CD4-positive, alpha-beta T cell treated with Interleukin-4 for 1 hour (primary cell): ENCODE measurements at places on chromosomes 5 and 9.

DNA sequence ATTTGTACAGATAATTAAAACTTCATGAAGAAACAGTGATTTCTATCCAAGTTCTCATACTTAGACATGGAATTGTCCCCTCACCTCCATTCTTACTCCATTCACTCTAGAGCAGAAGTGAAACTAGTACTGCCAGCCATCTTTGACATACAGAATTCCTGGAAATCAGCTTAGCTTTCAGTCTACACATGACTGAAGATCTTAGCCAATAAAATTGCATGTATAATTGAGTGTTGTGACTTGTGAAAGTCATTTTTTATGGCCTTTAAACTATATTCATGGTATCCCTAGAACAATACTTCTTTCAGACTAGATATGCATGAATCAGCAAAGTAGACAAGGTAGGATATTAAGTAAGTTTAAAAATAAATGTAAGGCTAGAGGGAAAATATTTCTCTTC, 705.2 kb upstream of the ZNF608 start:
- no peak for DNase-seq

DNA sequence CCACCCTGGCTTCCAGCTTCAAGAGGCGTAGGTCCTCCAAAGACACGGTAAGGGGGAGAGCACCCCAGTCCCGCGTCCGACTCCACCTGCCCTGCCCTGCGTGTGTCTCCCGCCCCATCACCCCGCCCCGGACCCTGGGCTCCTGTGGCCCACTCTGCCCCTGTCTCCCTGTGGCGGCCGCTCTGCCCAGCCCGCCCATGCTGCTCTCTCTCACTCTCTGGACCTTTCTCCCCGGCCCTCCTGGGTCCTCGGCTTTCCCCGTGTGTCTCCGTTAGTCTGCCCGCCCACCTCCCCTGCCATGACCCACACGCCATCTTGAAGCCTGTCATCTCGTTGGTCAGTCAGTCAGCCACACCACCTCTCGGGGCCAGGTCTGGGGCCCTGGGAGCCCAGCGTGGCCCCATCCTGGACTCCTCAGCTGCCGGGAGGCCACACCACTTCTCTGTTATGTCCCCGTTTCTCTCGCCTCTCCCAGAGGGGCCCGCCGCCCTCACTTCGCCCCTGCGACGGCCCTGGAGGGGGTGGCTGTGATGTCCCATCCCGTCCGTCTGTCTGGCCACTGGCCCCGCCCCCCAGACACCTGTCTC, 4.5 kb downstream of the LRRC26 start:
- DNase-seq: no peak

DNA sequence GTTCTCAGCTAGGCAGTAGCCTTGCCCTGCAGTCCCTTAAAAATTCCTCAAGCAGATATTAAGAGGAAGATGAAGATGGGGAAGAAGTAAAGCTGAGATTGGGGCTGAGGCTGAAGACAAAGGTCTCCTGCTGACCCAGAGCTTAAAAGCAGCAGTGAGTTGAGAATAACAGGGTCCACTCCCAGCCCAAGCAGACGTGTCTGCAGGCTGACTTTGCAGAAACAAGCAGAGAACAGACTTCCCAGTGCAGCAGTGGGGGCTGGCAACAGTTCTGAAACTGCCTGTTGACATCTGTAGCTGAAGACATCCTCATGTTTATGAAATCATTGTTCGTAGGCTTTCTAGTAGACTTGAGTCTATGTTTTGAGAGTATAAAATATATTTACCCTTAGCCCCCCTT, 1.1 kb downstream of the CTXN3 start:
- no peak for DNase-seq

GRCh38 chr9:129879103-129879699, 43.9 kb downstream of the USP20 start:
- no peak for DNase-seq

DNA sequence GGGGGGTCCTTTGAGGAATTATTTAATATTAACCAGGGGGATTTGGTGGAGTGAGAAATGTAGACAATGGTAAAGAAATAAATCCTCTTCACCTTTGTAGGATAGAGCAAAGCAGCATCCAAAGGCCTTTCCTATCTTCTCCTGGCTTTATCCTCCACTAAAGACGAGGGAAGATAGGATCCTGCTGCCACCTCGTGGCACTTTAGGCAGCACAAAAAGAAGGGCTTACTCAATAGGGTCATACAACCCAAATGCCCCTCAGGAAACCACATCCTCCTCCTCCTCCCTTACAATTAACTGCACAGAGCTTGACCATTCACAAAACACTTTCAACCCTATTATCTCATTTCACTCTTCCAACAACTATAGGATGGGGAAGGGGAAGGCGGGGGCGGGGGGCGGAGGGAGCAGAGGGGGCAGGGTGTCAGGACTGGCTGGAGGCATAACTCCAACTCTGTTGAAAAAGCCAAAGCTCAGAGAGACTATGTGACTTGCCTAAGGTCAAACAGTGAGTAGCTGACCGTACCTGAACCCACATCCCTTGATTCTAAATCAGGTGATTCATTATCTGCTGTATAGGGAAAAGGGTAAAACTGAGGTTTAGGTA, 45.4 kb upstream of the MYOT start:
- DNase-seq: no peak

DNA sequence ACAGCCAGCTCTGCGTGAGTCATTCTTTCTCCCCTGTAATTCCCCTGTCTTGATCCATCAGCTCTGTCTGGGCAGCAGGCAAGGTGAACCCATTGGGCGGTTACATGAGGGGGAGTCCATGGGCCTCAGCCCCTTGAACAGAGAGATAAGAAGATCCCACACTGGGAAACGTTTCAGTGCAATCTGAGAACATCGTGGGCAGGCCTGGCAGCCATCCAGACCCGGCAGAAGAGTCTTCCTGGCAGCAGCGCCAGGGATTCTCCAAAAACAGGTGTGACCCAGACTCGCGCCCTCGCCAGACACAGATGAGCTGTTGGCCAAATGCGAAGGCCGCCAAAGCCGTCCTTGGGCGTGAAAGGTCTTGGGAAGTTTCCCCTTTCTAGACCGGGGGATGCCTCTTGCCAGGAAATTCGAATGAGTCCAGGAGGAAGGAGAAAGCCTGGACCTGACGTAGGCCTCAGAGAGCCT, 6.4 kb upstream of the SLC12A7 start:
- no peak for DNase-seq

- no peak for DNase-seq
Measured at GRCh38 chr5:135447298-135447929, at the start of gene DCANP1. Gene DCANP1 (minus strand): TSS chr5:135447348. CDS start chr5:135447108, 240 bp downstream.

GRCh38 chr9:16871336-16872151, 1.1 kb upstream of the BNC2 start:
- peak; percentile 32 for DNase-seq

DNA sequence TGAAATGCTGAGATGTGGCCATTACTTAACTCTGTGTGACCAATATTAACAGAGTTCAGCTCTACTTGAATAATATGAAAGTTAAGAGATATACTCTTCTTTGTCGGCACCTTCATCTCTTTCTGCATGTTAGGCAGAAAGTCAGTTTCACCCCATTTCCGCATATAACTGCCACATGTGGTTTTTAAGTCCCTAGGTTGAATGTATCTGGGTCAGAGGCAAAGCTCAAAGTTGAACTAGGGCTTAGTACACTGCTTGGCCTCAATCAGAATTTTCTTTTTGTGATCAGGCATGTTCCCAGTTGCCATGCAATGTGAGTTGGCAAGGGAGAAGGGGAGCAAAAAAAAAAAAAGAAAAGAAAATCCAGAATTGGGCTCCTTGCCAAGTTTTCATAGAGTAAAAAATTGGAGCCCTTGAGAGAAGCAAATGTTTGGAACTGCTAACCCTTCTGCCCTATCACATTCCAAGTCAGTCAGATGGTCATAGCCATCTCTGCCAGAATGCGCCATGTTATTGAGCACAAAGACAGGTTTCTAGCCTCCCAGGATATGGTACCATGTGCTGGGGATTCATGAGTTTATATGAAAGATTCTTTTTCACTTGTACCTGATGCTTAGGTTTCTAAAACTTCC, 251.2 kb upstream of the RORB start:
- peak; percentile 22 for DNase-seq

GRCh38 chr5:41447650-41448510, 62.5 kb downstream of the PLCXD3 start:
- DNase-seq: no peak

DNA sequence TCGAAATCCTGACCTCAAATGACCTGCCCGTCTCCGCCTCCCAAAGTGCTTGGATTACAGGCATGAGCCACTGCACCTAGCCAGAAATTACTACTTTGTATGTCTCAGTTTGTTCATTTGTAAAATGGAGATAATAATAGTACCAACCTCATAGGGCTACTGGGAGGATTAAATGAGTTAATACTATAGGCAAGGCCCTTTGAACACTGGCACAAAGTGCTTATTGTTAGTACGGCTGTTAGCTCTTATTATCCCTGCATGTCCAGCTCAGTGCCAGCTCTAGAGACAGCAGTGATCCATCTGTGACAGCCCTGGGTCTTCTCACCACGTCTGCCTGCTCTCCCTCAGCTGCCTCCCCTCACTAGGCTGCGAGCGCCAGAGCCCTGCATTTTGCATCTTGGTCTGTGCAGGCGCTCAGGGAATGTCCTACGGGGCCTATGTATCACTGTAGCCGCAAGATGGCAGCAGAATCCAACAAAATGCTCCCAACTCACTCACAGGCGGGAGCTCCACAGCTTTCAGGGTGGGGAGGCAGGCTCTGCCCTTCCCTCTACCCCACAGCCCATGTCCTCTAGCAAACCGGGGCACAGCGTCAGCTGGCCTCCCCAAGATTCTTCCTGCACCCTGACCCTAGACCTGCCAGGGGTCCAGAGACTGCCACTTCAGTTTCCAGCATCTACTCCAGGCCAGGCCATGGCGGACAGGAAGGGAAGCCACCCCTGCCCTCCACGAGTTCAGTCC, 17.7 kb upstream of the AKNA start:
- DNase-seq: peak; percentile 86

DNA sequence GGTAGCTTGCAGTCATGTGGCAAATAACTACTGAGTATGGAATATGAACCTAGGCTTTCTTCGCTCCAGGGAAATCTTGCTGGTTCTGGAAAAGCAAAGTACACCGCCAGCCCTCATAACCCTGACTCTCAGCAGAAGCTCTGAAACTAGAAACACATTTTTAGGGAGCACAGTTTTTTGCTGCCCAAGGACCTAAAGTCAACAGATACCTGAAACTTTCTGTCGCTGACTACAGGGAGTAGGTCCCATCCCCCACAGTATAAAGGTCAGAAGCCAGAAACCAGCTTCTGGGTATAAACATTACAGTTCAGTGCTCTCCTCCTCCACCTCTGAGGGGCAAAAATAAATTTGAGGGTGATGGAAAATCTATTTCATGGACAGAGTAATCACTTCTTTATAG, 3.0 kb downstream of the ATOX1 start:
- no peak for DNase-seq

DNA sequence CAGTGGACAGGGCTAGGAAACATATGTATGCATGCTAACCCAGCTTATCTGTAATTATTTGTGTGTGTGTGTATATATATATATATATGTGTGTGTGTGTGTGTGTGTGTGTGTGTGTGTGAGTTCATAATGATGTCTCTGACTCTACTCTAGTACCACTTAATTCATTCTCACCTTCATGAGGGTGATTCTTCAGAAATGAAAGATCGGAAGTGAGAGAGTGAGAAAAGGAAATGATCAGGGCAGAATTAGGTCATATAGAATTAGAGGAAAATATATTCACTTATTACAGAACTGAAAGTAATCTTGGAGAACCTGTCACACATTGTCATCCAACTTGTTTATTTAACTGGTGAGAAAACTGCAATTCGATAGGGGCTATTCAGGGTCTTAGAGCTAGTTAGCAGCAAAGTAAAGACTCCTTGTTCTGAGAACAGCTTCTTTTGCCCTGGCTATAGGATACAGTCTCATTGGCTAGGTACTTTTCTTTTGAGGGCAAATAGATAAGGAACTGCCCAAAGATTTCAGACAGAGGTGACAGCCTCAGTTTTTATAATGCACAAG, 58.8 kb downstream of the C9orf153 start:
- no peak for DNase-seq

- no peak for DNase-seq
Measured at GRCh38 chr5:154311362-154311761, 120.8 kb downstream of the GALNT10 start.

DNA sequence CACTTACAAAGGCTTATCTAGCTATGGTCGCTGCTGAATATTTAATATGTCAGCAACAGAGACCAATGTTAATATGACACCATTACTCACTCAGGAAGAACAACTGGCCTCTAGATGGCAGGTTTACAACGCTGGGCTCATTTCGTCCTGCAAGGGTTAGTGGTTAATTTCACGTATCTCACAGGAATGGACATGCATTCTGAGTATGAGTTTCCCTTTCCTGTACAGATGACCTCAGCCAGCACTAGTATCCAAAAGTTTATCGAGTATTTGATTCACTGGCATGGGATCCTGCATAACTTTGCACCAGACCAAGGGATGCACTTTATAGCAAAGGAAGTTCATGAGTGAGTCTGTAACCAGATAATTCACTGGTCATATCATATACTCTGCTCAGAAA, 8.7 kb upstream of the TRPC7 start:
- DNase-seq: no peak

DNA sequence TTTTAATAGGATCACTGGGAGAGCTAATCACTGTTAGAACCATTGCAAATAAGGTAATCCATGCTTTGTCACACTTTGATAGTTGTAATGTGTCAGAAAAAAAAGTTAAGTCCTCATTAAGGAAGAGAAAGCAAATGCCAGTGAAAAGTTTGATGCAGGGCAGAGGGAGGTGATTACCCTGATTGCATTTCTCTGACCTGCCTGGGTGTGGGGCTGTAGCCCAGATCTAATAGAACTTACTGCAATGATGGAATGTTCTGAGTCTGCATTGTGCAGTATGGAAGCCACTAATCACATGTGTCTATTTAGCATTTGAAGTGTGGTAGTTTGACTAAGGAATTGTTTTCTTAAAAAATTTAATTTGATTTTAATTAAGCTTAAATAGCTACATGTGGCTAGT, 202.7 kb downstream of the ATP10B start:
- DNase-seq: no peak

DNA sequence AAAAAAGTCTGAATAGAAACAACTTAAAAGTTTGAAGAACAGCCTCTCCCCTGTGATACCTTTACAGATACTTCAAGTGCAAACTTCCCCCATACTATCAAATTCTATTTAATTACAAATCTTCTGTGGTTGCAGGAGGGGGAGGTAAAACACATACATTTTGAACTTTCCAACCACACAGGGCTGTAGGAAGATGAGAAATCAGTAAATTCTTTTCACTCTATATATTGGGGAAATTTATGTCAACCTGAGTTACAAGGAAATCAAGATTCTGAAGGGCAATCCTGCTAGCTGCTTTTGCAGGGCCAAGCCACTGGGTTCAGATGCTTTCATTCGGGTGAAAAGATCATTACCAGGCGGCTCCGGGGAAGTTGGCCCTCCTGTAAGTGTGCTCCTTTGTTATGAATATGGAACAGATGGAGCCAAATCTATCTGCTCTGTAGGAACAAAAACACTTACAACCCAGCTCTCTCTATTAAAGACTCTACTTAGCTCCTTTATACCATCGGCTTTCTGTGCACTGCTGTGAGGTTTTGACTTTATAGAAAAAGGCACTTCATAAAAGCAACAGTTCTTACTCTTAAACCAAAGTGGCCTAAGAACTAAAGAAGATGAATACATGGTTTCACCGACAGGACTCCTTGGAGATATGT, 269.1 kb downstream of the EFNA5 start:
- no peak for DNase-seq

- no peak for DNase-seq
Measured at GRCh38 chr9:127197186-127197860, 67.3 kb upstream of the GARNL3 start.

- no peak for DNase-seq
Measured at GRCh38 chr5:137218896-137219295, 280.2 kb downstream of the SPOCK1 start.

GRCh38 chr5:90940227-90940995, 381.8 kb downstream of the ADGRV1 start:
- peak; percentile 43 for DNase-seq
